Ovary (tissue), 10 donors: ENCODE measurements at places on chromosomes 7 and 10. TPM values are rescaled to one million over a fixed set of nuclear protein-coding genes. Genes with fewer than 3 reads are reported as not detected.

PRKRIP1 gene
- 26.9 TPM for polyA plus RNA-seq

DENND2A gene
- 55.1 TPM for polyA plus RNA-seq

GDF2 gene
- polyA plus RNA-seq: not detected

NPC1L1 gene
- polyA plus RNA-seq: 0.18 TPM

NUDT13 gene
- polyA plus RNA-seq: 1.9 TPM

NPFFR1 gene
- polyA plus RNA-seq: 0.10 TPM

FBXO24 gene
- 0.33 TPM for polyA plus RNA-seq

KCNH2 gene
- 5.0 TPM for polyA plus RNA-seq

PNLIPRP3 gene
- polyA plus RNA-seq: not detected

TMEM176B gene
- polyA plus RNA-seq: 109 TPM

OR9A2 gene
- not detected for polyA plus RNA-seq

PDLIM1 gene
- 29.7 TPM for polyA plus RNA-seq

SPDYE2B gene
- polyA plus RNA-seq: not detected

ZNF37A gene
- 7.5 TPM for polyA plus RNA-seq

OTUD1 gene
- polyA plus RNA-seq: 14.5 TPM
